A549 treated with Mapracorat at 1 μM for 4 hours (cell line): ENCODE measurements at places on chromosomes 12 and 14. TPM values are rescaled to one million over a fixed set of nuclear protein-coding genes. Genes with fewer than 3 reads are reported as not detected.

The PRKAB1 gene
- total RNA-seq = 32.8 to 36.9 TPM (median 35.7 TPM) in 5 replicates

The FAR2 gene
- 0.30 TPM in 1 of 5 replicates, not detected in the others for total RNA-seq

The CLEC2B gene
- total RNA-seq = 1.00 to 2.1 TPM (median 1.3 TPM) in 5 replicates

The ERP27 gene
- total RNA-seq = not detected in 5 replicates

The INHBC gene
- total RNA-seq = not detected in 5 replicates

The MYL2 gene
- 0.54 to 1.7 TPM (median 0.93 TPM) in 5 replicates for total RNA-seq

The MBD6 gene
- 19.4 to 27.6 TPM (median 26.6 TPM) in 5 replicates for total RNA-seq

The EGLN3 gene
- total RNA-seq = 3.3 to 5.1 TPM (median 3.6 TPM) in 5 replicates

The C1S gene
- total RNA-seq = 38.3 to 56.5 TPM (median 44.5 TPM) in 5 replicates

The AEBP2 gene
- total RNA-seq = 18.3 to 25.3 TPM (median 21.6 TPM) in 5 replicates

The ADAM20 gene
- not detected in 5 replicates for total RNA-seq

The ARID2 gene
- total RNA-seq = 6.6 to 12.0 TPM (median 9.1 TPM) in 5 replicates

The ZNF891 gene
- 0.28 to 0.41 TPM (median 0.31 TPM) in 5 replicates for total RNA-seq

The CCDC38 gene
- total RNA-seq = 0.07 to 0.11 TPM (median 0.09 TPM) in 5 replicates

The LHX5 gene
- not detected in 5 replicates for total RNA-seq

The ITGB7 gene
- 0.35 to 0.84 TPM (median 0.55 TPM) in 5 replicates for total RNA-seq

The C12orf54 gene
- not detected in 5 replicates for total RNA-seq

The MANSC4 gene
- total RNA-seq = not detected in 5 replicates

The RTN1 gene
- 0.05 TPM in 2 of 5 replicates, not detected in the others for total RNA-seq

The BIN2 gene
- total RNA-seq = 0.07 to 0.15 TPM (median 0.13 TPM) in 5 replicates

The TIGAR gene
- 41.3 to 49.0 TPM (median 46.2 TPM) in 5 replicates for total RNA-seq

The BAZ1A gene
- total RNA-seq = 23.8 to 31.5 TPM (median 27.6 TPM) in 5 replicates

The KCNC2 gene
- not detected in 5 replicates for total RNA-seq

The KRT7 gene
- total RNA-seq = 4,849 to 5,975 TPM (median 5,509 TPM) in 5 replicates

The DIABLO gene
- total RNA-seq = 65.8 to 77.8 TPM (median 67.5 TPM) in 5 replicates

The NPAS3 gene
- total RNA-seq = not detected in 5 replicates

The ADSS1 gene
- 6.2 to 8.0 TPM (median 6.4 TPM) in 5 replicates for total RNA-seq

The BLTP3B gene
- 10.3 to 12.6 TPM (median 12.3 TPM) in 5 replicates for total RNA-seq

The TAS2R14 gene
- total RNA-seq = 0.31 to 0.70 TPM (median 0.40 TPM) in 5 replicates

The SLC25A47 gene
- not detected in 5 replicates for total RNA-seq

The TAC3 gene
- total RNA-seq = 0.30 TPM in 1 of 5 replicates, not detected in the others

The PLEKHG7 gene
- not detected in 5 replicates for total RNA-seq

The ANKRD52 gene
- 33.6 to 47.3 TPM (median 45.6 TPM) in 5 replicates for total RNA-seq

The RNASE3 gene
- total RNA-seq = not detected in 5 replicates

The SLC5A8 gene
- not detected in 5 replicates for total RNA-seq

The ALG10 gene
- 4.3 to 5.6 TPM (median 5.4 TPM) in 5 replicates for total RNA-seq

The PTPRO gene
- 0.05 to 0.20 TPM (median 0.12 TPM) in 3 of 5 replicates, not detected in the others for total RNA-seq

The GPR84 gene
- 0.09 to 0.15 TPM in 2 of 5 replicates, not detected in the others for total RNA-seq

The CRY1 gene
- total RNA-seq = 20.6 to 26.0 TPM (median 24.0 TPM) in 5 replicates

The ADCY6 gene
- 10.0 to 15.1 TPM (median 13.8 TPM) in 5 replicates for total RNA-seq

The MSRB3 gene
- 18.5 to 29.2 TPM (median 21.9 TPM) in 5 replicates for total RNA-seq
